Cortex of kidney (tissue), 1 donor: ENCODE measurements at places on chromosomes 5 and 9.
A peak's percentile ranks its signal among the peaks of the same experiment; 100 is the strongest.

DNA sequence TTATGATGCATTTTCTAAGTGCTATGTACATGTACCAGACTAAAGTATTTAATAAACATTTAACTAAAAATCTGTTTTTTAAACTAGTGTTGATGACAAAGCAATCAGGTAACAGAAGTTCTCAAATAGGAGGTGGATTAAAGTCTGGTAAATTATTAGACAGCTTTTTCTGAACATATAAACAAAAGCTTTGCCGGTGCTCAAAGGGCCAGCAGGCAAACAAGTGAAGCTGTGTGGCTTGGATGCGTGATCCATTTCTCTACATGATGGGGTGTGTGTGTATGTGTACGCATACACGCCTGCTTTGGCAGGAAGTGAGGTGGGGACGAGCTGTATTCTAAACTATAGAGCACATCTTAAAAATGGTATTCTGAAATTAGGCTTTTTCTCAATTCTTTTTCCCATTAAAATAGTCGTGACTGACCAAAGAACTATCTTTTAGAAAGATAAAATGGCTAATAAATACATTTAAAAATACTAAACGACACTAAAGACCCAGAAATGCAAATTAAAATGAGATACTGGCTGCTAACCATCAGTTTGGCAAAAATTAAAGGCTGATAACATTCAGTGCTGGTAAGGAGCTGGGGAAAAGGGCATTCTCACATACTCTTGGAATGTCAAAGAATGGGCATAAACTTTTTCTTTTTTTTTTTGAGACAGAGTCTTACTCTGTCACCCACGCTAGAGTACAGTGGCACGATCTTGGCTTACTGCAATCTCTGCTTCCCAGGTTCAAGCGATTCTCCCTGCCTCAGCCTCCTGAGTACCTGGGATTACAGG is 174.0 kb downstream of the MAPKAP1 start:
- no peak for DNase-seq

GRCh38 chr9:77847626-77848025 is 184.0 kb downstream of the GNAQ start:
- no peak for DNase-seq

- DNase-seq = no peak
Observed at GRCh38 chr9:130137641-130138081, 34.5 kb upstream of the NCS1 start.

GRCh38 chr9:75669721-75670120 is 220.8 kb upstream of the PCSK5 start:
- no peak for DNase-seq

- no peak for DNase-seq
Observed at GRCh38 chr5:177524941-177525655, 8.3 kb upstream of the DDX41 start.

DNA sequence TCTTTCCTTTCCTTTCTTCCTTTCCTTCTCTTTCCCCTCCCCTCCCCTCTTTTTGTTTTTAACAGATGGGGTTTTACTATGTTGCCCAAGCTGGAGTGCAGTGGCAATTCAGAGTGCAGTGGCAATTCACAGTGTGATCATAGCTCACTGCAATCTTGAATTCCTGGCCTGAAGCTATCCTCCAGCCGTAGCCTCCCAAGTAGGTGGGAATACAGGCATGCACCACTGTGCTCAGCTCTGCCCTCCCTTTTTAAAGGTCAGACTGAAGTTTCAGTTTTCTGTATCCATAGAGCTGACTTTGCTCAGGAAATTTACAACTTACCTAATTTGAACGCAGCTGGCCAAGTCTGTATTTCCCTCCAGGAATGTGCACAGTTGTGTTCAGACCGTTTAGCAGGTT is 696 bp downstream of the CCL28 start:
- no peak for DNase-seq

GRCh38 chr9:112252194-112252593 is 77.1 kb upstream of the SUSD1 start:
- DNase-seq = no peak

DNA sequence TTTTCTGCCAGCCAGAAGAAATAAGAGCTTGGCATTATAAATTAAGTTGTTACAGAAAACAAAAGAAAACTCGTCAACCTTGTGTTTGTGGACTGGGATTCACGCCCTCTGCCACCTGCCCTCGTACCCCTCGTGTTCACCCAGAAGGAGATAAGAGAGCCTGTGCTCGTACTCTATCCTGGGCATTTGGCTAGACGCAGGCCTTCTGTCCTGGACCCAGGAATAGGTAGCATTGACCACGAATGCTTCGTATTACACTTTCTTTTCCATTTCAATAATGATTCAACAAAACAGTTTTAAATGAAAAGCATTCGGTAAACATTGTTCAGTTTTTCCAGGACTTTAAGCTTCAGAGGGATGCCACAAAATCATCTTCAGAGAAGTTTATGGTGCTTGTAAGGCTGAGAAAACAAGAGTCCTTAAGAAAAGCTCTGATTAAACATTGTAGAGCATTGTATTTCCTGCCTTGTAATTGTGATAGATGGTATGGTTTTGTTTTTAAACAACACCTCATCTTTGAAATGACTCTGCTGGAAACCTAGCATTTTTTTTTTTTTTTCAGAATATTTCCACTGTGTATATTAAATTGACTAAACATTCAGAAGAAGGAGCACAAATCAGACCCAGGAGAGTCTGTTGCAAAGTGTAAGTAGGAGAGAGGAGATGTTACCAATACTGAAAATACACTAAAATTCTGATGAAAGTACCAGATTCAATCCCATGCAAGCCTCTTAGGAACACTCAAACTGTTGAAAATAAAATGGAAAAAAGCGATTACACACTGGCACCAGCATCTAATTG is 27.6 kb downstream of the MTX3 start:
- DNase-seq = no peak

GRCh38 chr9:111524731-111525055 is 286 bp upstream of the ZNF483 start:
- no peak for DNase-seq

GRCh38 chr9:122498883-122499288 is 11.7 kb upstream of the OR1J2 start:
- DNase-seq = no peak

DNA sequence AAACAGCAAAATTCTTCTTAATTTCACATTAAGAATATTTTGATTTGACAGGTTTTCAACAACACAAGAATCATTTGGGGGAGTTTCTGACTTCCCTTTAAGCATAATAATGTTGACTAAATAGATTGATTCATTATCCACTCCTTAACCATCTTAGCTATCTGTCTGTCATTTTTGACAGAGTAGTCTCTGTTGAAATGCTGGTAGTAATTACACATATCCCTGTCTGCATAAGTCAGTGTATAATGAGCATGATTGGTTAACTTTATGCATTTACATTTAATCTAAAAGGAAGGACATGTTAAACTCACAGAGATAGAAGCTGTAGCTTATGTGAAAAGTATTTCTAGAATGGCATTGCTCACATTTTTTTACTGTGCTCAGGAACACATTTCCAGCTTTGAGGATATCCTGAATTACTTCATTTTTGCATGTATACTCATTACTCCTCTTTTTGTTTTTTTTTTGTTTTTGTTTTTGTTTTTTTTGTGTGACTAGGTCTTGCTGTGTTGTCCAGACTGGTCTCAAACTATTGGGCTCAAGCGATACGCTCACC is 385.9 kb downstream of the KDM4C start:
- DNase-seq = no peak

DNA sequence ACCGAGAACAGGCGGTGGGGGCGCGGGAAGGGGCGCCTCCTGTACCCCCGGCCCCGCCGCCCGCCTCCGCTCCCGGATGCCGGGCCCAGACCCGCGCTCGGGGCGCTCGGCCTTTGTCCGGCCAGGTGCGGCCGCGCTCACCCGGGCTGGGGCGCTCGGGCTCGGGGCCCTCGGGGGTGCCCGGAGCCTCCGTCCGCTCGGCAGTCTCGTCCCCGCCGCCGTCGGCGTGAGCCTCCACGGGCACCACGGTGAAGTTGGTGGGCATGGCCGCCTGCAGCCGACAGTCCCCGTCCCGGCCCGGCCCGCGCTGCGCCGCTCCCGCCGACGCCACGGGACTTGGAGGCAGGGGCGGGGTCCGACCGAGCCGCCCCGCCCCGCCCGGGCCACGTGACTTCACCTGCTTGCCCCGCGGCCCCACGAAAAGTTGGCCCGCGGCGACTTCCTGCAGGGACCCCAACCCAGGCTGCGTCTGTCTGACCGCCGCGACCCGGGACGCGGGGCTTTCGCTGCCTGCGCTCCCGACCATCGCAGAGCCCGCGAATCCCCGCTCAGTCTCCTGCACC is at the start of gene SLC12A7:
SLC12A7 (minus strand) TSS at position 337 of the 563 bp plus-strand sequence; CDS start at position 265, 72 bp downstream.
- DNase-seq = peak; percentile 16

DNA sequence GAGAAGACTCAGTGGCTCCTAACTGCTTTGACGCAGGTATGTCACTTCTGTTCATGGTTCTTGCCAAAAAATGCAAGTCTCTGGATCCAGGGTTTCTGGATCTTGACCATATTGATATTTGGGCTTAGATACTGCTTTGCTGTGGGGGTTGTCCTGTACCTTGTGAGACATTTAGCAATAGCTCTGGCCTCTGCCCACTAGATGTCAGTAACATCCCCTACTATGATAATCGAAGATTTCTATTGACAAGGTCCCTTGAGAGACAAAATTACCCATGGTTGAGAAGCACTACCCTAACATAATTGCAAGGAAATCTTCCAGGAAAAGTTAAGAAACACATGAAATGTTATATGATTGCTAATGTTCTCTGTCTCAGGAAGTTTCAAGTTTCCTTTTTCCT is 285.4 kb downstream of the TMEM232 start:
- no peak for DNase-seq

DNA sequence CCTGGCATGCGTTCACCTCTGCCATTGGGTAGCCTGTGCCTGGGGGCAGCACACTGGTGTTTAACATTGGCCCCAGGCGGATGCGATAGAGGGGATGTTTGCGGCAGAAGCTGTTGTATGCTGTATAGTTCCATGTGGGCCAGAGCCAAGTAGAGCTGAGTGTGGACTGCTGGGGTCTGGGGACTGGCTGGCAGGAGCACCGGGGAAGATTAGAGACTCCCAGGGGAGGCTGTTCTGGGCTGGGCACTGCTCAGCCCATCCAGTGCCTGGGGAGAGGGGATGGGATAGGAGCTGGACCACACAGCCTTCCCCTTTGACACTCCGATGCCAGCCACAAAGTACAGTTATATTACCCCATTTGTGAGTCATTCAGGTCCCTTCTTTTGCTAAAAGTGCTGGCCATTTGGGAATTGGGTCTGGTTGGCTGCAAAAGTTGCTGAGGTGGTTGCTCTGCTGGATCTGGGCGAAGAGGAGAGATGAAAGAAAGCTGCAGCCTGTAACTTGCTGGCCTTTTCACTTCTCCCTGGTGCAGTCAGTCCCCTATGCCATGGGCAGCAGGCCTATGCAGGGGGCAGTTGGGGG is 73.8 kb downstream of the RGS3 start:
- no peak for DNase-seq

GRCh38 chr5:57185313-57185712 is 11.5 kb downstream of the GPBP1 start:
- DNase-seq = no peak

DNA sequence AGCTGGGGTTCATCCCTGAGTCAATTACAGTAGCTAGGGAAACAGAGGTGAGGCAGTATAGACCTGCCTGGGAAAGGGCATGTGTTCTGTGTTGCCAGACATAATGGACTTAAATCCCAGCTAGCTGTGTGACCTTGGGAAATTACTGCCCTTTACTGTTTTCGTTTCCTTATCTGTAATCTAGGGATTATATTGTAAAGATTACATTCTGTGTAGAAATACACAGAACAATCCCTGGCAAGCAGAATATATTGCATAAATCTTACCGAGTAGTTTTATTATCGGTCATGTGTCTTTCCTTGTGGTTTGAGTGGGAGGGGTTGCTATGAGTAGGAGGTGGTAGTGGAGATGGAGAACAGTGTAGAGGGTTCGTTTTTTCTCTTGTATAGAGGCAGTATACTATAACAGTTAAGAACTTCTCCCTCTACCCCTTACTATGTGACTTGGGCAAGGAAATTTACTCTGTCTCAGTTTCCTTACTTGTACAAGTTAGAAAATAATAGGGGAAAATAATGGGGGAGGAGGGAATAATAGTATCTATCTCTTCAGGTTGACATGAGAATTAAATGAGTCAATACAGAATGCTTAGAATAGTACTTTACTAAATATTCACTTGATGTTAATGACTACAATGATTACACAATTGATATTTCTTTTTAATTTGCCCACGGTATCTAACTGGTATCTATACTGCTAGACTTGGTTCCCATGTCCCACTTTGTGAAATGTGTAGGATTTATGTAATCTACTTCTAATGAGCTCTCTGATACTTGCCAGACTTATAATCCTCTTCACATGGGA is 7.1 kb upstream of the DMXL1 start:
- DNase-seq = no peak

GRCh38 chr5:157487358-157487757 is 27.3 kb downstream of the NIPAL4 start:
- no peak for DNase-seq

DNA sequence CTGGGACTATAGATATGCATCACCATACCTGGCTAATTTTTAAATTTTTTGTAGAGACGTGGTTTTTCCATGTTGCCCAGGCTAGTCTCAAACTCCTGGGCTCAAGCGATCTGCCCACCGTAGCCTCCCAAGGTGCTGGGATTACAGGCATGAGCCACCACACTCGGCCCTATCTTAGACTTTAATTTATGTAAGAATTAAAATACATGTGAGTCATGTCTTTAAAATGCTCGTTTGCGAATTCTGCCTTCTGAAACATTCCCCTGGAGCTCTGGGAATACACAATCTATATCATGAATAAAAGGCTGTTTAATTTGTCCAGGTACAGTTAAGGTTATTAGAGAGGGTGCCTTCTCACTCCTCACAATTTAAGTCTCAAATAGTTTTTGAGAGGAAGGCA is 32.8 kb downstream of the RHOBTB3 start:
- no peak for DNase-seq

DNA sequence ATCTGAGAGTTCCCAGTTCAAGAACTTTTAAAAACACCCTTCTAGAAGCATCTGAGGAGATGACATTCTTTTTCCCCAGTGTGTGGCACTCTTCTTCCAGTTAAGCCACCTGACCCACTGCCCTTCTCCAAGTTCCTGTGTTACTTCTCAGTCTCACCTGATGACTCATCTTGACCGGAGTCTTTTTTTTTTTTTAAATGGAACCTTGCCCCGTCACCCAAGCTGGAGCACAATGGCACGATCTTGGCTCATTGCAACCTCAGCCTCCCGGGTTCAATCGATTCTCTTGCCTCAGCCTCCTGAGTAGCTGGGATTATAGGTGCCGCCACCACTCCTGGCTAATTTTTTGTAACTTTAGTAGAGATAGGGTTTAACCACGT is 224.1 kb upstream of the DAB2 start:
- no peak for DNase-seq

- DNase-seq = no peak
Observed at GRCh38 chr9:90012949-90013348, 408.1 kb downstream of the GADD45G start.

- DNase-seq = no peak
Observed at GRCh38 chr9:68966496-68966944, 47.4 kb downstream of the PRKACG start.

DNA sequence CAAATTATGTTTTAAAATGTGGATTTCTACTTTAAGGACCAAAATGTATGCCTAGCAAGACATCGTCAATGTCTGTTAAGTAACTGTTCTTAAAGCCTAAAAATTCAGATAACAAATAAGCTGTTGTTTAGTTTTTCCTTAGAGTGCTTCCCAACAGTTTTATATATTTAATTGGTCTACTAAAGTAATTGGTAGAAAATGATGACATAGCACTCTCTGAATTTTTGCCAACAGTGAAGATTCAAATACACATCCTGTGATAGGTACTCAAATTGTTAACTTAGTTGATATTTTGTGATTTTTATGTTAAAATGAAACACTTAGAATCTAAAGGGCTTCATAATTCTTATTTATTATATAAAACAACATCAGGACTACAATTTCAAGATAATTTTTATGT is 107.5 kb downstream of the TMEM232 start:
- DNase-seq = no peak
